ENCODE measurements at places on chromosomes 11 and 22.

- no peak for DNase-seq
Observed at GRCh38 chr22:33710326-33710725, 209.9 kb downstream of the LARGE1 start.

DNA sequence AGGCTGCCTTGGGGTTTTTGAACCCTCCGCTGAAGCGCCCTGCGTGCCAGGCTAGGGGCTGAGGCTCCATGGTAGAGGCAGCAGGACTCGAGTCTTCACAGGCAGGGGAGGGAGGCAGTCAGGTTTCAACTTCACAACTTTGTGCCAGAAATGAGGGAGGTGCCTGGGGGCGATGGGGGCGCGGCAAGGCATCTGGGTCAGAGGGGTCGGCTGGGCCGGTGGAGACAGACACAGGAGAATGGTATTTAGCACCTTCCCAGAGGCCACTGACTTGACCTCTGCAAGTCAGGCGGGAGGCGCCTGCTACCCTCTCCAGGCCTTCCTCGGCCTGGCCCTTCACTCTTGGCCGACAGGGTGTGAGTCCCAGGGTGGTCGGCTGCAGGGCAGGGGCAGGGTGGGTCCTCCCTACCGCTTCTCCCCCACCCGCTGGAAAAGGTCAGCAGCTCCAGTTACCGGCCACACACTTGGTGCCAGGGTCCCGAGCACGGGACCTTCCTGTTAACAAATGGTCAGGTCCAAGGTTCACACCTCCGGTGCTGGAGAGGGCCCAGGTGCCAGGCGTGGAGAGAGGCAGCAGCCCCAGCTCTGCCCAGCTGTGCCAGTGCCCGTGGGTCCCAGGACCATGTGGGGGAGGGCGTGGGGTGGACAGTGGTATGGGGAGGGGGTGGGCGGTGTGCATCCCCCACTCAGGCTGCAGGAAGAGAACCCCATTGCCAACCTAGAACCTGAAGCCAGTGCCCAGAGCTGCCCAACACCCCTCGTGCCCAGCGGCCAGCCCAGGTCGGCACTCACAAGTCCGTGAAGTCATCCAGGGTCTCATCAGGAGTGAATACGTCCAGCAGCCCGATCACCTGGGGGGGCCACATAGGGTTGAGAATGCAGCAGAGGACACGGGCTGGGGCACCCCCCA is 3.8 kb downstream of the MAPK12 start:
- DNase-seq: no peak

- DNase-seq: no peak
Observed at GRCh38 chr11:8459711-8460399, 134.2 kb downstream of the STK33 start.

- DNase-seq: no peak
Observed at GRCh38 chr11:133903056-133903455, 53.7 kb downstream of the IGSF9B start.

Measured in KG1 (cell line).